Trophoblast cell (in vitro differentiated cells and primary cell): ENCODE measurements at places on chromosomes 16 and 17.

GRCh38 chr17:37168731-37169353 lies 206.9 kb upstream of the C17orf78 start:
- DNase-seq, result no peak

DNA sequence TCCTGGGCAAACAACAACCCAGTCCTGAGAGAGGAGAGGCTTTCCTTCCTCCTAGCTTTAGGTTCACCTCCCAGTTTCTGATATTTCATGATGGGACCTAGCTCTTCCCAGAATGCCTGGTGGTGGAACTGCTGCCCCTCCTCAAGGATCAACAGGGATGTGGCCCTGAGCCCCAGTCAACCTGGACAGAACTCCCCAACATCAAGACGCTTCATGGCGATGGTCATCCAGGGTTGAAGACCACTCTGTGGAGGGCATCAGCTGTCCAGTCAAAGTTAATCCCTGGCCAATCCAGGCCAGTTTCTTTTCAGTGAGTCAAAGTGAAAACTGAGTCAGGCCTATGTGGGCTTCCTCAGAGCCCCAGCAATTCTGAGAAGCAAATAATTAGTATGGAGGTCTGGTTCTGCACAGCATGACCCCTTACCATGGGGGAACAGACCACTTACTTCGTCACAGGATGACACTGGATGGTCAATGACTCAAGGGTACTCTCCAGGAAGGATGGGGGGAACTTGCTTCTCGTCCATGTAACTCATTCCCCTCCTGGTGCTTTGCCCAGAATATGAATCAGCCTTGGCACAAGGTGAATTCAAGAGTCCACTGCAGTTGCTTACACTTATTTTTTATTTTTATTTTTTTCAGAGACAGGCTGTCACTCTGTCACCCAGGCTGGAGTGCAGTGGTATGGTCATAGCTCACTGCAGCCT lies 14.7 kb upstream of the XYLT2 start:
- DNase-seq, result no peak

DNA sequence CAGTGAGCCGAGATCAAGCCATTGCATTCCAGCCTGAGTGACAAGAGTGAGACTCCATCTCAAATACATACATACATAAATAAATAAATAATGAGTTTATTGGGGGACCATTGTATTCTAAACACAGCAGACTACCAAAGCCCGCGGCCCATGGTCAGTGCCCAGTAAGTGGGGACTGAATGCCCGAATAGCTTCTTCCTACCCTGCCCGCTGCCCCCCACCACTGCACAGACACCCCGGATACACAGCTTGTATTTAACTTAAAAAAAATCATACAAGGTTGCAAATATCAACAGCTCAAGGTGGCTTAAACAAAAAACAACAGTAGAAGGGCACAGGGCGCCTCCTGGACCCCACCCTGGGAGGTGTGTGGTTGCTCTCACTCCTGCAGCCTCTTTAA lies 22.6 kb upstream of the TLK2 start:
- no peak for DNase-seq

- DNase-seq, result peak; percentile 36
Observed at GRCh38 chr16:10386517-10387100, 748 bp downstream of the ATF7IP2 start.

DNA sequence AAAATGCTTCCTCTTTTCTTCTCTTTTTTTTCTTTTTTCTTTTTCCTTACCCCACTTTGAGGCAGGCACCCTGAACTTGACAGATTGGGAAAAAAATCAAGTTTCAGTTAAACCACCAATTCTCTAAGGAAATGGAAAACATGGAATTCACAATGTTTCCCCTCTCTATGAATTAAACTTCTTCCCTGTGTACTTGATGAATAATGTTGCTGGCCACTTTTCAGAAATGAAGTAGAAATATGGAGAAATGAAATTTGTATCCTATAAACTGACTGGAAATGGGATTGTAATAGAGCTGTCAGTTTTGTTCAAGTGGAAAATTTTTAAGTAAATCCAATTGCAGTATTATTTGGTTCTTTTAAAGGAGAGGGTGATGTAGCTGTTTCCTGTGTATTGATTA lies 129.8 kb downstream of the CLEC16A start:
- no peak for DNase-seq

GRCh38 chr16:79110953-79111352 lies 489.6 kb downstream of the MAF start:
- no peak for DNase-seq

- no peak for DNase-seq
Observed at GRCh38 chr17:34579979-34580684, 750 bp downstream of the TMEM132E start.
